GOT3 (cell line): ENCODE measurements at places on chromosomes 1 and 21.

- DNase-seq: no peak
These were observed 189.6 kb upstream of the PTGFR start for GRCh38 chr1:78301141-78301540.

GRCh38 chr1:30325999-30326398 is 397.4 kb downstream of the MATN1 start:
- no peak for DNase-seq

GRCh38 chr21:33078907-33079582 is 9.1 kb downstream of the OLIG1 start:
- DNase-seq: no peak

GRCh38 chr1:54246116-54246721 is 46.3 kb downstream of the MRPL37 start:
- DNase-seq: no peak

DNA sequence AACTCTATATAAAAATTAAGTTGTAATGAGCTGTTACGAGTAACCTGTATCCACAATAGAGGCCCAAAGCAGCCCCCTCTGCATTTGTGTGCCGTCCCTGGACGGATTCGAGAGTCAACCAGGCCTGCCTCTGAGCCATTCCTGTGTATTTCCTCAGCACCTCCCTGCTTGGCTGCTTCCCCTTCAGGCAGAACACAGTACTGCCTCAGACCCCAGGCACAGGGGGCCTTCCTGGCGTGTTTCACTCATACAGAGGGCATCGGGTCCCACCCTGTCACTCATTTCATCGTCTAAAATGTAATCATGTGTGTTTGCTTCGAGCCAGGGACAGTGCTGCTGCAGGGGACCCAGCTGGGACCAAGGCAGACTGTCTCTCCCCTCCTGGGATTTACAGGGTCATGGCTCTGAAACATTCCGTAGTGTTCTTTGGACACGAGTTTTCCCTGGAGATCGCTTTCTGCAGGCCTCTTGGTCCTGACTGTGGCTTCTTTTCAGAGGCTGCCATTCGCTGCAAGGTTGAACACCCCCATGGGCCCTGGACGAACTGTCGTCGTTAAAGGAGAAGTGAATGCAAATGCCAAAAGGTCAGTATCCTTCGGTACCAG is 19.4 kb downstream of the LGALS8 start:
- no peak for DNase-seq

- no peak for DNase-seq
These were observed 7.4 kb downstream of the LHX9 start for GRCh38 chr1:197924516-197925123.

GRCh38 chr1:158992787-158993312 is 16.9 kb upstream of the IFI16 start:
- DNase-seq: no peak

DNA sequence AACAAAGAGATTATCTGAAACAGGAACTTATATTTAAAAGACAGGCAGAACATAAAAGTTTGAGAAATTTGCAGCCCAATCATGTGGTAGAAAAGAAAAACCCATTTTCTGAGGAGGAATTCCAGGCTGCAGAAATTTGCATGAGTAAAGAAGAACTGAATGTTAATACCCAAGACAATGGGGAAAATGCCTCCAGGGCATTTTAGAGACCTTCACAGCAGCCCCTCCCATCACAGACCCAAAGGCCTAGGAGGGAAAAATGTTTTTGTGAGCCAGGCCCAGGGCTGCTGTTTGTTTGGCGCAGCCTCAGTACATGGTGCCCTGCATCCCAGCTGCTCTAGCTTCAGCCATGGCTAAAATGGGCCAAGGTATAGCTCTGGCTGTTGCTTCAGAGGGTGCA is 554.3 kb upstream of the CHRM3 start:
- no peak for DNase-seq

DNA sequence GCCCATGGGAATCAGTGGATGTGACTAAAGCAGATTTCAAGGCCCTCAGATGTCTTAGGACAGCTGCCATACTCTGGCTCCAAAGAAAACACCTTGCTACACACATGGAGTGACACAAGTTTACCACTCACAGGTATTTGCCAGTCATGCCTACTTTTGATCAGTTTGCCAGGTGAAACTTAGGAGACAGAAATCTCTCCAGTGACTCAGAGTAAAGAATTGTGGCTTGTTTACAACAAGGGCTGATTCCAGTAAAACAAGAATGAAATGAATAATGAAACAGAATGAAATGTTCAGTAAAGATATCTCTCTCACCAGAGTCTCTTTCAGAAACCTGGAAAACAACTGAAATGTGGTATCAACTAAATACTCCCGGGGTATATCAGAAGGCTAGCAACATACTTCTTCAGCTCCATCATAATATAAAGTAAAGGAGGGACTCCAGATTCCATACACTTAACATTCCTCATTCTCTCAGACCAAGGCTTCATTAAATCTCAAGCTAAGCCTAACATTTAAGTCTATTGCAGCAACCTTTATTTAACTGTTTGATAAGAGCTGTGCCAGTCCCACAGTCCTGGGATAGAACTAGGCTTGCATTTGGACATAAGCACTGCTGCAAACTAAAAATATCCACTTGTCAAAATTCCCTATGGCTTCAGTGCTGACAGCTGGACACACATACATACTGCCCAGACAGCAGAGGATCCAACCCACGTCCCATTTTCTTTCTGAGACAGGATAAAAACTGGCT is 143.3 kb downstream of the SIPA1L2 start:
- DNase-seq: no peak
